PC-3 (cell line): ENCODE measurements at places on chromosomes 7 and 10. TPM values are rescaled to one million over a fixed set of nuclear protein-coding genes. Genes with fewer than 3 reads are reported as not detected.

The UTF1 gene
- not detected in 2 replicates for total RNA-seq

The OR2A5 gene
- total RNA-seq = not detected in 2 replicates

The SEMA3E gene
- 3.6 and 5.9 TPM in 2 replicates for total RNA-seq

The ZP3 gene
- 11.9 and 21.6 TPM in 2 replicates for total RNA-seq

The ACBD7 gene
- total RNA-seq = 3.3 and 5.4 TPM in 2 replicates

The BTBD16 gene
- not detected in 2 replicates for total RNA-seq

The PPIA gene
- total RNA-seq = 3,201 and 4,136 TPM in 2 replicates

GRCh38 chr10:106866244-106866845, 298.2 kb downstream of the SORCS1 start:
- no peak overlapping the region for H3K27ac ChIP-seq
- no peak for DNase-seq
- peaks cover 7% of the 10 kb centered on the region for H3K27me3 ChIP-seq
- H3K4me3 ChIP-seq = no peak overlapping the region
- no peaks in the 10 kb centered on the region for H3K36me3 ChIP-seq

GRCh38 chr10:85319826-85320225, 991.4 kb downstream of the CCSER2 start:
- H3K4me3 ChIP-seq = no peak overlapping the region
- no peaks in the 10 kb centered on the region for H3K4me1 ChIP-seq
- no peaks in the 10 kb centered on the region for H3K36me3 ChIP-seq
- H3K27ac ChIP-seq = no peak overlapping the region
- no peak for DNase-seq

GRCh38 chr7:49772916-49773217, 571 bp upstream of the VWC2 start:
- no peak overlapping the region for H3K4me3 ChIP-seq
- no peak for DNase-seq
- H3K27ac ChIP-seq = no peak overlapping the region
- H3K4me1 ChIP-seq = no peaks in the 10 kb centered on the region
- no peaks in the 10 kb centered on the region for H3K27me3 ChIP-seq
- H3K36me3 ChIP-seq = no peaks in the 10 kb centered on the region

GRCh38 chr7:33530664-33531063, 374.7 kb upstream of the BMPER start:
- no peak for DNase-seq
- H3K4me1 ChIP-seq = peaks cover 5% of the 10 kb centered on the region
- H3K4me3 ChIP-seq = no peak overlapping the region
- no peaks in the 10 kb centered on the region for H3K36me3 ChIP-seq
